ENCODE measurements at places on chromosomes 7 and 10.
A peak's percentile ranks its signal among the peaks of the same experiment; 100 is the strongest.

DNA sequence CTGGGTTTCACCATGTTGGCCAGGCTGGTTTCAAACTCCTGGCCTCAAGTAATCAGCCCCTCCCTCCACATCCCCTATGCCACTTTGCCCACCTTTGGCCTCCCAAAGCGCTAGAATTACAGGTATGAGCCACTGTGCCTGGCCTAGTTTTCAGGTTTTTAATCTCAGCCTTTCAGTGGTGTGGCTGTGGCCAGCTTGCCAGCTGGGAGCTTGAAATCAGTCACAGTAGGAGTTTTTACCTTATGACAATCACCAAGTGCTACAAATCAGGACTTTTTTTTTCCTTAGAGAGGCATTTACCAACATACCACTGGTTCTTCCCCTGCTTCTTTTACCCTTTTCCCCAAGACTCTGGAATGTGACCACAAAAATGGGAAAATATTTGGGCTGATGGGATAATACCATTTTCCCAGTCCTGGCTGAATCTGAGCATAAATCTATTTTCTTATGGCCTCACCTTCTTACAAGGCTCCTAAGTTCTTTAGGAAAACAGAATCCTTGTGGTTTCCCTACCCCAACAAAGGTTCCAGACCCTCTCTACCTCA, 6.2 kb downstream of the STEAP4 start:
- no peak for DNase-seq

DNA sequence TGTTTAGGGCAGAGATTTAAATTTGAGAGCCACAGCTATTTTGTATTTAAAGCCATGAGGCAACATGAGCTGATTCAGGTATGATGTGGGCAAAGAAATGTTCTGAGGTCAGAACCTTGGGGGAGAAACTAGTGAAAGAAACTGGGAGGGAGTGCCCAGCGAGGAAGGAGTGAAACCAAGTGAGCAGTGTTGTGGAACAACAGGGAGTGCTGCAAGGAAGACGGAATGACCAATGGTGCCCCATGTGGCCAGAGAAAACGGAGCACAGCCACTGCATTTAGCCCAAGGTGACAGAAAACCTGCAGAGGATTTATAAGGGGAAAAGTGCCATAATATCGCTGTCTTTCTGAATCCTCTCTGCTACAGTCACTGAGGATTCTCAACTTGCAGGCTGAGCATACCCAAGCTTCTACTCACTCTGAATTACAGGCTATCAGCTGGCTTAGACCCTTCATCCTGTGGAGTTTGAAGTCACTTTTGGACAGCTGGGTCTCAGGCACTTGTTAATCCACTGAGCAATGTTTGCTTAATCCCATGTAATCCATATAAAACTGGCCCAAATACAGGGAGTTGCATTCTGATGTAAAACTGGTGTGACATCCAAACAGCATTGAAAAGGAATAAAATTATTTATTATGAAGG, 777.3 kb downstream of the CCSER2 start:
- no peak for DNase-seq

- DNase-seq = no peak
Observed at GRCh38 chr7:25087855-25088254, 37.2 kb downstream of the CYCS start.

GRCh38 chr7:27774717-27775328, 34.9 kb downstream of the TAX1BP1 start:
- DNase-seq = no peak

GRCh38 chr10:59075576-59075975, 100.9 kb upstream of the PHYHIPL start:
- no peak for DNase-seq

- peak; percentile 36 for DNase-seq
Observed at GRCh38 chr10:116138897-116139296, 134.1 kb downstream of the GFRA1 start.

- no peak for DNase-seq
Observed at GRCh38 chr7:22725585-22725984, 1.4 kb upstream of the IL6 start.

- DNase-seq = no peak
Observed at GRCh38 chr7:8201846-8202441, 60.0 kb downstream of the ICA1 start.

DNA sequence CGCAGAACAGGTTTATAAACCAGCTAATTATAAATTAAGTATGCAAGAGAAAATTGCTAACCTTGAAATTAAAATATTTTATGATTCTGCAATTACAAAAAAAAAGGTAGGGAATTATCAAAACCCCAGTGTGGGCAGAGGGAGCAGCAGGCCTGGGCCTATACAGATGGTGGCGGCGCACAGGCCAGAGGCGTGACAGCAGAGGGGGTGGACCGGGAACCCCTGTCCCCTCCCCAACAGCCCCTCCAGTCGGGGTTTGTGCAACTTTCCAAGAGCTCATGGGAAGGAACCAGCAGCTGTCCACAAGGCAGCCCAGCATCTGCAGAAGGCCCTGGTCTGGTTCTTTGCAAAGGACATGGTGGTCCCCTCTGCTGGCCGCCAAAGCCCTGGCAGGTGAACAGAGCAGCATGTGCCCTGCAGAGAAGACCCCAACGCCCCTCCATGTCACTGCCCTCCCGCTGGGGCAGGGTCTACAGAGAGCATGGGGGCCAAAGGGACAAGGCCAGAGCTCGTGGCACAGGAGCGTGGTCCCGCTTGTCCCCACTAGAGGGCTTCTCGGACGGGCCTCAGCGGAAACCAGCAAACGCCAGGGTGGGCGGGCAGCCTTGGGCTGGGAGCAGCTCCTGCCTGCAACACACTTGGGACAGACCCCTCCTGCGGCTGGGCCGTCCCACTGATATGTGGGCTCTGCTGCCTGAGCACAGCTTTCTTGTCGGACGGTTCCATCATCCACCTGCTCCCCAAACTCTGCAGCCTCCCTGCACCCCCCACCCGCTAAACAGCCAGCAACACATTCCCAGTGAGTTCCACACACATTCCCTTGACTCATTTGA, 75.1 kb downstream of the EBF3 start:
- DNase-seq = no peak

GRCh38 chr7:105014693-105015389, 836 bp downstream of the KMT2E start:
- DNase-seq = peak; percentile 63

GRCh38 chr10:50823789-50824188, 61.6 kb downstream of the A1CF start:
- no peak for DNase-seq

DNA sequence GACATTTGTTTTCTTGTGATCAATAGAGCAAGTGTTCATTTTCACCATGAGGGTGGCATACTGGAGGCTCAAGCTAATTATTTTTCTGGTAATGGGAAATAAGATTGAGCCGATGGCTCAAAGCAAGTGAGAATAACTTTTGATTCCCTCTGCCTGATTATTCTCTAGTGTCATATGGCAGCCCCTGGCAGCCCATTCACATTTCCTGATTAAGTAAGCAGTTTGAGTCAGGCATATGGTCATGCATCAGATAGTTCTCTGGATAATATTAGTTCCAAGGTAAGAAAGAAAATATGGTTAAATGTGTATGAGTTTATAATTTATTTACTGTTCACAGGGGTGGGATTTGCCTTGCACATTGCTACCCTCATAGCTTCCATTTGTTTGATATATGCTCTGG, 109.2 kb downstream of the DYNC1I1 start:
- DNase-seq = no peak

All from breast epithelium (tissue), 4 donors.